Stimulated activated naive B cell treated with anti-CD40 and anti-IgM and Interleukin-4, amounts not matched to agents 10 μg/mL and 1 μg/mL and 100 μg/mL, for 72 hours (primary cell): ENCODE measurements at places on chromosomes 3 and 15.
A peak's percentile ranks its signal among the peaks of the same experiment; 100 is the strongest.

- peaks cover 5% of the 10 kb centered on the region for H3K36me3 ChIP-seq
- H3K4me3 ChIP-seq = no peak overlapping the region
- no peaks in the 10 kb centered on the region for H3K27me3 ChIP-seq
- DNase-seq = no peak
Measured at GRCh38 chr15:65819563-65819960, 27.5 kb upstream of the DENND4A start.

DNA sequence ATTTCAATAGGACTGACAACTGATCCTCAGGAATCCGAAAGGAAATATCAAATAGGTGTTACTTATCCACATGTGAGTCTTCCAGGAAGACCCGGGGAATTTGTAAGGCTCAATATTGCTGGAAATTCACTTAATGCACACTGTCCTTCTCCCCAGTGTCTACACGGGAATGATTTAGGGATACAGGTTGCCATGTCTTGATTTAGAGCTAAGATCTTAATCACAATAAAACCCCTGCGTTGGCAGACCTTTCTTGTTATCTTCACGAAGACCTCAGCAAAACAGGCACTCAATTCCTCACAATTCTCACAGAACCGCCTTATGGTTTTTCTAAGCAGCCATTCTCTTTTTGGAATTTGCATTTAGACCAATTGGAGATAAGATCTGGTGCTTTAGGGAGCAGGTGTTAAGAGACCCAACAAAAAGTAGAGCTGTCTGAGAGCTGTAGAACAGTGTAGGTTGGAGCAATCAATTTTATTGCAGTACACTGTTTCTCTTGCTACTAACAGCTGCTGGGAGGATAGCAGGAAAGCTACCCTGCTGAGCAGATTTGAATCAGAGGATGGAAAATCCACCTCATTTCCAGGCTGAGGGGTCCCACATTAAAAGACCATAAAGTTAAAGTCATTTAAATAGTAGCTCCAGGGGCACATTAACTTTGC, 925.7 kb downstream of the EPHA3 start:
- no peaks in the 10 kb centered on the region for H3K27me3 ChIP-seq
- no peaks in the 10 kb centered on the region for H3K36me3 ChIP-seq
- no peaks in the 10 kb centered on the region for H3K4me1 ChIP-seq
- H3K4me3 ChIP-seq = no peak overlapping the region

GRCh38 chr3:127908202-127908601, 6.8 kb upstream of the KBTBD12 start:
- no peak overlapping the region for H3K4me3 ChIP-seq
- peaks cover 31% of the 10 kb centered on the region for H3K27me3 ChIP-seq

DNA sequence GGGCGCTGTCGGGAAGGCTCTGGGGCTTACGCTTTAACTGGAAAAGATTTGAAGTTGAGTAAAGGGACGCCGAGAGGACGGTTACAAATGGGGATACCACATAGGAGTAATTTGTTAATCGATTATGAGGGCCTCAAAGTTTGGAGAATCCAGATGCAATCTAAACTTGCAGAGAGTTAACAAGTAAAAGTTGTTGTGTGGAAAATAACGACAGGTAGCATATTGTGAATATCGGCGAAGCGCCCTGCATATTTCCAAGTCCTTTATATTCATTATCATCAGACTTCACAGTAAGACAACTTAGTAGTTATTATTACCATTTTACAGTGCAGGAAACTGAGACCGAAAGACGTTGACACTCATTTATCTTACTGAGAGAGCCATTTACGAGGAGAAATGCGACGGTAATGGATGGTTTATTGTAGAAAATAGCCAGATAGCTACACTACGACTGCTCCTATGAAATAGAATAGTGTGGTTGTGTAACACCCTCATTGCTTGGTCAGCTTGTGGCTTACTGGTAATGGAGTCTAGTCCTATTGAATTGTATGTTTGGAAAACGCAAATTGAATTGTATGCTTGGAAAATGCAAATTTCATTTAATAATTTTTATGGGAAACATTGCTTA, 700 bp downstream of the MKRN2 start:
- no peak for DNase-seq
- no peaks in the 10 kb centered on the region for H3K36me3 ChIP-seq
- peaks cover 14% of the 10 kb centered on the region for H3K27me3 ChIP-seq
- peak overlapping the region; percentile 91 for H3K4me3 ChIP-seq
- H3K27ac ChIP-seq = peak overlapping the region; percentile 93
- peaks cover 31% of the 10 kb centered on the region for H3K4me1 ChIP-seq

DNA sequence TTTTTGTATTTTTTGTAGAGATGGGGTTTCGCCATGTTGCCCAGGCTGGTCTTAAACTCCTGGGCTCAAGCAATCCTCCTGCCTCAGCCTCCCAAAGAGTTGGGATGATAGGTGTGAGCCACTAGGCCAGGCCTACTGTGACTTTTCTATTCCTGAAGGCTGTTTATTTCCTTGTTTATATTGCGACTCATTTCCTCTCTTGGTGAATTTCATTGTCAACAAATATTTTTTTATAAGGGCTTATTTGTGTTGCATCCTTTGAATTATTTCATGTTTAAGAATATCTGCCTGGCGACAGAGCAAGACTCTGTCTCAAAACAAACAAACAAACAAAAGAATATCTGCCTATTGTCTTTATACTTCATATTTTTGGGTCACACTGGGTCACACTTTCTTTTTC, 29.4 kb upstream of the MCCC1 start:
- no peak overlapping the region for H3K4me3 ChIP-seq
- no peak overlapping the region for H3K27ac ChIP-seq
- peaks cover 22% of the 10 kb centered on the region for H3K36me3 ChIP-seq
- H3K4me1 ChIP-seq = peaks cover 6% of the 10 kb centered on the region
- DNase-seq = no peak

DNA sequence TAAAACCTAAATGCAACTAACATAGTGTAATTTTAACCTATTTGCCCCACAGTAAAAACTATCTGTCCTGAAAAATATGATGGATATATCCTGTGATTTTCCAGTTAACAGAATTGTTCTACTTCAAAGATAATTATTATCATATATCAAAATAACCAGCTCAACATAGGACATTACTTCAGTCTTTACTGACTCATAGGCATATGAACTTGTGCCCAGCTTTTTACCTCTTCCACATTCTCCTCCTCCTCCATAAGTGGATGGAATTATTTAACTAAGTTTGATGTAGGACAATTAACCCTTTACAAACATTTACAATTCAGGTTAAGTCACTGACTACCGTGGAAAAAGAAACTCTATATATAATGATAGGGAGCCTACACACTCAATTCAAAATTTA, 22.9 kb upstream of the USF3 start:
- DNase-seq = no peak
- no peak overlapping the region for H3K4me3 ChIP-seq
- no peaks in the 10 kb centered on the region for H3K27me3 ChIP-seq
- peaks cover 5% of the 10 kb centered on the region for H3K4me1 ChIP-seq

DNA sequence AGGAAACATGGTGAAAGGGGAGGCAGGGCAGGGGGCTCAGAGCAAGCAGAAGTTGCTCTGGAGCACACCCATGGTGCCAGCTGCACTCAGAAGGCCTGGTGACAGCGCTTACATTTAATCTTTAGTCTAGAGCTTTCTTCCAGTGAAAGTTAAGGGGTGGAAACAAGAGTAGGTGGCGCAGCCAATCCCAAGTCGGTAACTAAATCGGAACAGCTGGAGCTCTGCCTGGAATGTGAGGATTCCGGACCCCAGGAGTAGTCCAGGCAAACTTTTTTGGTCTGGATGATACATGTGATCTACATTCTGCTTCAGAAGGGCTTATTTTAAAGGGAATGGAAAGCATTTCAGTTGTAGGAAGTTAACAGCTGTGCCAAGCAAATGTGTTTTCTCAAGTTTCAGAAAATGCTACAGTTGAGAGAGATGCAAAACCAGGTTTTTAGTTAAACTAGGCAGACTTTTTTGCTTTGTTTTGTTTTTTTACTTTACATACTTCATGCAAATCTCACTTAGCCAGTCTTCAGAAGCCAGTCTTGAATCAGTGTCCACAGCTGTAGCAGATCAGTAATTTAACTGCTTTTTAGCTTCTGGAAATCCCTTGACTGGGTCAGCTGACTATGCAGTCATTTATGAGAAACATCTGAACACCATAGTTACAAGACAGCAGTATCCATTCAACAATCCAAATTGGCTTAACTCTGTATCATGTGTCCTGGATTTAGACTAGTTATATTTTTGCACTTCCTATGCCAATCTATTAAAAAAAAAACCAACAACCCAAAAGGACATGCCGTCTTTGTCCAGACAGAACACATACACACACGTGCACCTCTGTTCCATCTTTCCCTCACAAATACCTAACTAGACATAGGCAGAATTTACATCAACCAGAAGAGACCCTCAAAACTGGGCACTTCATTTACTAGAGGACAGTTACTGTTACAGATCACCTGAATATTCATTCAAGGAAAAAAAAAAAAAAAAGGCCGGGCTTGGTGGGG, 33.2 kb downstream of the ZNF106 start:
- H3K4me3 ChIP-seq = peak overlapping the region; percentile 25
- H3K27me3 ChIP-seq = no peaks in the 10 kb centered on the region
- peaks cover 14% of the 10 kb centered on the region for H3K4me1 ChIP-seq
- H3K36me3 ChIP-seq = peaks cover 7% of the 10 kb centered on the region
- peak overlapping the region; percentile 74 for H3K27ac ChIP-seq
- no peak for DNase-seq

- H3K36me3 ChIP-seq = no peaks in the 10 kb centered on the region
- no peak for DNase-seq
- no peaks in the 10 kb centered on the region for H3K27me3 ChIP-seq
- H3K4me3 ChIP-seq = no peak overlapping the region
Measured at GRCh38 chr3:175956964-175957363, 1097.8 kb downstream of the NAALADL2 start.

DNA sequence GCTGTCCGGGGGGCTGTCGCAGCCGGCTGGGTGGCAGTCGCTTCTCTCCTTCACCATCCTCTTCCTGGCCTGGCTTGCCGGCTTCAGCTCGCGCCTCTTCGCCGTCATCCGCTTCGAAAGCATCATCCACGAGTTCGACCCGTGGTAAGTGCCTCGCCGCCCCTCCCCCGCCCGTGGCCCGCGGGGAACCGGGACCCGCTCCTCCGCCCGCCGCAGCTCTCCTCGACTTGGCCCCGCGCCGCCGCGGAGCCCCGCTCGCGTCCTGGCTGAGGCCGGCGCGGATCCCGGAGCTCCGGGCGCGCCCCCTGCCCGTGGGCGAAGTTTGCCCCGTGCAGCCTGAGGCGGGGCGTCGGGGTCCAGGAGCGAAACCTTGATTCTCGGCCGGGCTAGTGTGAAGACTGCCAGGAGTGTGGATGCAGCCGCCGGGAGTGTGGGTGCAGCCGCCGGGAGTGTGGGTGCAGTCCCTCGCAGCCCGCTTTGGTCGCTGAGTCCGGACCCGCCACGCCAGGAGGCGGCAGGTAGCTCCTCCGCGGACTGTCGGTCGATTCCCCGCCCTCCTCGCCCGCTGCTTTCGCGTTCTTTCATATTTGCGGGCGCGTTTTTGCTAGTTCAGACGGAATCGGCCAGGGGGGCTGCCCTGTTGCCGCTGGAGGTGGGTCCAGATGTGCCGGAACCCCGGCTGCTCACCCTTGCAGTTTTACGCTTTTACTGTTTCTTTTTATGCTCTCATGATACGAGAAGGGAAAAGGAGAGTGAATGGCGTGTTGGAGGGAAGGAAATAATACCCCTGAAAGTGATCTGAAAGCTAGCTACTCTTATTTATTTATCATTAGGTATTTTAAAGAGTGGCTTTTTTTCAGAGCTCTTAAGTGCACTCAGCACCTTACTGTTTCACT, 692 bp downstream of the STT3B start:
- no peaks in the 10 kb centered on the region for H3K27me3 ChIP-seq
- DNase-seq = peak; percentile 47
- H3K4me3 ChIP-seq = peak overlapping the region; percentile 97
- H3K36me3 ChIP-seq = peaks cover 1% of the 10 kb centered on the region
- H3K27ac ChIP-seq = peak overlapping the region; percentile 100

DNA sequence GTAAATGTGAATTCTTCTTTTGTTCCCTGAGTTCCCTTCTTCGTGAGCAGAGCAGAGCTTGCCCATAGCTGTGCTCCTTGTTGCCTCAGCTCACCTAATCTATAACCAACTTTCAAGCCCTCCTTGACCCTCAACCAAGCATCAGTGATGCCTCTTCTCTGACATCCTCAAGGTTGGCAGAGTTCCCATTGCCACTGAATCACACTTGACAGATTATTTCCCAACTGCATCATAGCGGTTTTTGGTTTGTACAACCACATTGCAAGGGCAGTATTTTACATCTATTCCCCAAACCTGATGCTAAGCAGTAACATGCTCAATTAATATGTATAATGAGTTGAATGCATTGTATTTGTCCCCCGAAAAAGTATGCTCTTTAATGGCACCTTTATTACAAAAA, 133.0 kb upstream of the SNTN start:
- no peaks in the 10 kb centered on the region for H3K36me3 ChIP-seq
- DNase-seq = no peak
- H3K4me3 ChIP-seq = no peak overlapping the region
- H3K4me1 ChIP-seq = no peaks in the 10 kb centered on the region

DNA sequence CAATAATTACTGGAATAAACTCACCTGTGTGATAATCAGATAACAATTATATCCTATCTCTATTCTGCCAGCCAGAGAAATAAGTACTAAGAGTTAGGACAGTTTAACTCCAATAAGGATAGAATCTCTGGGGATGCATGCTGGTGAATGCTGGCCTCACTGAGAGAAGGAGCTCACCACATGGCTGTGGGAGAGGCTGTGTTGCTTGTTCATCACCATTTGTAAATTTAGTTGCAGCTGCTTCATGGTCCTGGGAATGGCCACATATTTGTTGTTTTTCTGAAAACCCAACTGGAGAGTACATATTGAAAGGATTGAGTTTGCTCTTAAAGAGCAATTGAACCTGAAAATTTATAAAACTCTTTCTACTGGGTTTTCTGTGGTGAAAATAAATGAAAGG, 207.3 kb downstream of the NECTIN3 start:
- H3K4me3 ChIP-seq = no peak overlapping the region
- no peak overlapping the region for H3K27ac ChIP-seq
- no peak for DNase-seq
- no peaks in the 10 kb centered on the region for H3K36me3 ChIP-seq
- no peaks in the 10 kb centered on the region for H3K27me3 ChIP-seq
- no peaks in the 10 kb centered on the region for H3K4me1 ChIP-seq

GRCh38 chr3:69868841-69869420, 129.7 kb downstream of the MITF start:
- peaks cover 5% of the 10 kb centered on the region for H3K27me3 ChIP-seq
- H3K4me1 ChIP-seq = no peaks in the 10 kb centered on the region
- no peak overlapping the region for H3K27ac ChIP-seq
- no peak overlapping the region for H3K4me3 ChIP-seq
- DNase-seq = no peak
- no peaks in the 10 kb centered on the region for H3K36me3 ChIP-seq

DNA sequence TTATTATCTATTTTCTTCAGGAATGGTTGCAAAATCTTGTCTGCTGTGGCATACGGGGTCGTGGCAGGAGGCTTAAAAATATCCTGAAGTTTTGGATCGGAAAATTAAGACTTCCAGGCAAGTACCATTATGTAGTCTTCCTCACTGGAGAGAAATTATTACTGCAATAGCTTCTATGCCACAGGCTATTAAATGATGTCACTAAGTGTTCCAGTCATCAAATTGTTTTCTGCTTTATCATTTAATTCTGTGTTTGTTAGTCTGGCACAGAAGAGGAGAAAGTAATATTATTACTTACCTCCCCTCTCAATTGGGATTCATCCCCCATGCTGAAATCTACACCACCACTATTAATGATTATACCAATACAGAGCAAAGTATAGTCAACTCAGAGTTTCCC, 378.2 kb upstream of the ALCAM start:
- H3K27me3 ChIP-seq = no peaks in the 10 kb centered on the region

- H3K4me3 ChIP-seq = peak overlapping the region; percentile 64
- H3K4me1 ChIP-seq = peaks cover 43% of the 10 kb centered on the region
- H3K27me3 ChIP-seq = no peaks in the 10 kb centered on the region
- peaks cover 10% of the 10 kb centered on the region for H3K36me3 ChIP-seq
- H3K27ac ChIP-seq = no peak overlapping the region
Measured at GRCh38 chr3:60076331-60076730, 1026.5 kb upstream of the CFAP20DC start.
